ENCODE measurements at places on chromosomes 13 and 19. TPM values are rescaled to one million over a fixed set of nuclear protein-coding genes. Genes with fewer than 3 reads are reported as not detected.

GRCh38 chr19:48480183-48480557 lies 11.0 kb downstream of the CYTH2 start:
- no peak for DNase-seq

DNA sequence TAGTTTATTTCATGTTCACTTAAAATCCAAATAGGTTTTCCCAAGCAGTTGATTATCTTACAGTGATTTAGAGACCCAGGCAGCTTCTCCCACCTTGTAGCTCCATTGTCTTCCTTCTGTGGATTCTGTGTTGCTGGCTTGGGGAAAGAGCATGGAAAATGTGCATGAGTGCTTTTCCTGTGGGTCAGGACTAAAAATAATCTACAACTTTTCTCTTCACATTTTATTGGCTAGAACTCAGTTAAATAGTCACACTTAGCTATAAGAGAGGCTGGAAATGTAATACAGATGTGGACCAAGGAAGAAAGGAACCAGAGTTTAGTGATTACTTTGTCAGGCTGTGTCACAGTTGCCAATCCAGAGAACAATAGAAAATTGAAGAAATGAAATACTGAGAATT lies 198.8 kb downstream of the NBEA start:
- no peak for DNase-seq

GRCh38 chr13:45928843-45929242 lies 77.3 kb upstream of the SIAH3 start:
- DNase-seq, result peak; percentile 46

DNA sequence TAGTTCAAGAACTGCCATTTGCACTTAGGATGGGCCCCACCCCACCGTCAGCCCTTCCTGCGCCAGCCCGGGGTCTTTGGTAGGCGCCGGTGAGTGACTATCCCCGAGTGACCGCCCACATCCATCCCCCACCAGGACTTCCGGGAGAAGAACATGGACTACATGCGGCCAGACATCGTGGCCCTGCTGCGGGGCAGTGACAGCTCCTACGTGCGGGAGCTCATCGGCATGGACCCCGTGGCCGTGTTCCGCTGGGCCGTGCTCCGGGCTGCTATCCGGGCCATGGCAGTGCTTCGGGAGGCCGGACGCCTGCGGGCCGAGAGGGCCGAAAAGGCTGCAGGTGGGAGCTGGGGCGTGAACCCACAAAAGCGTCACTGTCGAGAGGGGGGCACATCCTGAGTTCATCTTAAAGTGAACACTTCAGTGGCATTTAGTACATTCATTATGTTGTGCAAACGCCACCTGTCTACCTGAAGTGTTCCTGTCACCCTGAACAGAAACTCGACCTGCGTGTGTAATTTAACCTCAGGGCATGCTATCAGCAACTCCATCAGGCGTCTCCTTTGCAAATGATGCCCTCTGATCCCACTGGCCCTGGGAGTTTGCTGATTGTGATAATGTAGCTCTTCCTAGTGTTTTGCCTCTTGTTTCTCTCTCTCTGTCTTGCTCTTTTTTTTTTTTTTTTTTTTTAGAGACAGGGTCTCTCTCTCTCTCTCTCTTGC lies 42.4 kb upstream of the USE1 start:
- no peak for DNase-seq

- peak; percentile 35 for DNase-seq
Observed at GRCh38 chr19:35828692-35829301, 16.2 kb upstream of the PRODH2 start.

GRCh38 chr13:90633849-90634248 lies 713.6 kb upstream of the MIR17HG start:
- DNase-seq, result no peak

DNA sequence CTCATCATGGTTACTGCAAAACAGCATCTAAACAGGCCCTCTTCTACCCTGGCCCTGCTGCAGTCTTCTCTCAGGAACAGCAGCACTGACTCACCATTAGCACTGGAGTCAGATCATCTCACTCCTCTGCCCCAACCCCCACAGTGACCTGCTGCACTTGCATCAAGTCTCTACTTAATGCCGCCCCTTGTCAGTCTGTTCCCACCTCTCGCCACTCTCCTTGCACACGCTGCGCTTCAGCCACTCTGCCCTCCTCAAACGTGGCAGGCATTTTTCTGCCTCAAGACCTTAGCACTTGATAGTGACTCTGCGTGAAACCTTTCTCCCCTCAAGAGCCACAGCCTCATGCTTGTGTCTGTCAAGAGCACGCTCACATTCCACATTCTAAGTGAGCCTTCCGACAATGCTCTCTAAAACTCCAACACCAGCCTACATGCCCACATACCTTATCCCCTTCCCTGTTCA lies 22.1 kb downstream of the MIPEP start:
- DNase-seq, result peak; percentile 63

DNA sequence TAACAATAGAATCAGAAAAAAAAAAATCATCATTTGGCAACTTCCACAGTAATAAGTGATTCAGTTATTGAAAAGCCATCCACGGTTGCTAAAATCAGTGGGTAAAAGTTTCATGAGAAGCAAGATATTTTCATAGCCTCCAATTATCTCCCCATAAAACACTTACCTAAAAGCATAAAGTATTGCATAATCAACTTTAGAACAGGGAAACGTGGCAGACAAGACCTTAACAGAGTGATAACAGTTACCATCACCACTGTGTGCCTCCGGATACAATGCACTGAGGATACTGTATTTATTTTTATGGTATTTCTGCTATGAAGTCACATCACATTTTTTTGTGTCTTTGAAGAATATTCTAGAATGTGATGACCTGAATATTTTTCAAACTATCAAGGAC lies 37.0 kb downstream of the ABCC4 start:
- no peak for DNase-seq

- DNase-seq, result peak; percentile 11
Observed at GRCh38 chr19:4518345-4519171, at the start of gene PLIN4. PLIN4 (minus strand) TSS chr19:4518486; CDS start chr19:4518272, 214 bp downstream.

DNA sequence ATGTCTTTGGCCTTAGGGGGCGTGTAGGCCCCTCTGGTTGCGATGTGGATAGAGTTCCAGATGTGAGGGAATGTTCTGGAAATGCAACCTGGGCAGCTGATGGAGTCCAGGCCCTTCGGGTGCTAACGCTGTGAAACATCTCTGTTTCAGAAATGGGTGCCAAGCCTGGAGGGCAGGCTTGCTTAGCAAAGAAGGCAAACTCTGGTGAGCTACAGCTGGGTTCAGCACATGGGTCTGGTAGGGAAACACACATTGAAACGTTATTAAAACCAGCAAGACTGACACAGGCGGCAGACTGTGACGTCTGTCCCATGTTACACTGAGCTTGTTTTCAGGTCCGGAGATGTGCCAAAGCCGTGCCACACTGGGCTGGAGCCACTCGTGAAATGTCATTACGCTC lies 8.6 kb upstream of the CDC16 start:
- DNase-seq, result no peak

- peak; percentile 15 for DNase-seq
Observed at GRCh38 chr19:38538793-38539528, 78.8 kb downstream of the MAP4K1 start.

DNA sequence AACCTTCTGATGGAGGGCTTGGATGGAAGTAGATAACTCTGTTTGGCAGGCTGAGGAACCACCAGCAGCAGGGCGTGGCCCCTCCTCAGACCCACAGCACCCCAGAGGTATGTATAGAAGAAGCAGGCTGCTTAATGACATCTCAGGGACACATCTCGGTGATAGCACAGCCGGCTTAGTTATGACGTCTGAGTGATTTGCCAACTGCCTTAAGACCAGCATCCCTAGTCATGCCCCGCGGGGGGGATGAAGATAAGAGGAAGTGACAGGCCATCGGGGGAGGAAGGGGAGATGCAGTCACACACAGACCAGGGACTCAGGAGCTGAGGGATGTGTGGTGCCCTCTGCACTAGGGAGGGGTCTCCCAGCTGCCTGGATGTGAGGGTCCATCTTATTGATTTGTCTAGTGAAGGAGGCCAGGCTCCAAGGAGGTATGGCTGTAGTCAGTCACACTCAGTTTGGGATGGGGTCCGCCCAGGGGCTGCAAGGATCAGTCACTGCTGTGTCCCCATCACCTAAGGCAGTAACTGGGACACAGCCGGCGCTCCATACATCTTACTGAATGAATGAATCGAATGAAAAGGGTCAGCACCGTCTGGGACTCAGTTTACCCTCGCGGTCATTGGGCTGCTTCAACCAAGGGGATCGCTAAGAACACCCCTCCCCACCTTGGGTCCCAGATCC lies 19.2 kb upstream of the ERCC1 start:
- DNase-seq, result no peak

GRCh38 chr13:109389892-109390345 lies 396.5 kb downstream of the IRS2 start:
- peak; percentile 7 for DNase-seq

GRCh38 chr13:41246969-41247680 lies 16.3 kb downstream of the MTRF1 start:
- DNase-seq, result no peak

GRCh38 chr19:51327066-51328001 lies 14.6 kb downstream of the VSIG10L start:
- DNase-seq, result no peak

DNA sequence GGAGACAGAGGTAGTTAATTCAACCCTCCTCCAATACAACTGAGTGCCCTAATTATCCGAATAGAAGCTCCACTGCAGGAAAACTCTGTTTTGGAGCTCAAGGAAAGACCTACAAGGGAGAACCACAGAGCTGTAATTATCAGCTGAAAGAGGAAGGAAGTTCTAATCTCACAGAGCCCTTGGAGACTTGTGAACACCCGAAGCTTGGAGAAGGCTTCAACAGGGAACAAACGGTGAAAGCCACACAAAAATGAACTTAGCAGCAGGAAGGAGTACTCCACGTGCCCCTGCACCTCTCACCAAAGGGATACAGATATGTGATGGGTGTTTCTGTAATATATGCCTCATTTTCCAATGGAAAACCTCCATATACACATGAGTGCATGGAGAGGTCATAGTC lies 61.1 kb downstream of the IRS2 start:
- no peak for DNase-seq

DNA sequence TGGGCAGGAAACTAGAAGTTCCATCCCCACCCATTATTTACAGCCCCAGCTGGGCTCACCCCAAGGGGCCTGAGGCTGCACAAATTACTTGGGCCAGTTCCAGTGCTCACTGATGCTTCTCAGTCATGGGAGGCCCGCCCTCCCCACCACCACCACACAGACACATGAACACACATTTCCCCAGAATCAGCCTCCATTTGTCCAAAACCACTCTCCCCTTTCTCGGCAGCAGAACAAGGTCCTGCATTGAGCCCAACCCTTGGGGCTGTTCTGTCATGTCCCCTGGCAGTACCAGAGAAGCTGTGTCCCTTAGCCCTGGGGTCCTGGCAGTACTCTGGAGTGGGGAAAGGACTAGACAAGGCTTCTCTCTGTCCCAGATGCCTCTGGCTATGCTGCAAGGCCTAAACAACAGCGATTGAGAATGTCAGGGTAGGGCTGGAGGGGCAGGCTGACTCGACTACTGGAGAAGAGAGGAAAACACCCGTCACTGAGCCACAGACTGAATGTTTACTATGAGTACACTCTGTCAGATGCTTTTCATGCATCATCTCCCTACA lies 21.8 kb downstream of the SAMD4B start:
- DNase-seq, result no peak

GRCh38 chr13:71721104-71721503 lies 145.9 kb downstream of the DACH1 start:
- no peak for DNase-seq

GRCh38 chr19:1266916-1267476 lies 2.1 kb upstream of the CIRBP start:
- DNase-seq, result no peak

- DNase-seq, result no peak
Observed at GRCh38 chr13:82560889-82561288, 1321.4 kb downstream of the SLITRK1 start.

- no peak for DNase-seq
Observed at GRCh38 chr13:106095919-106096318, 439.5 kb downstream of the EFNB2 start.

DNA sequence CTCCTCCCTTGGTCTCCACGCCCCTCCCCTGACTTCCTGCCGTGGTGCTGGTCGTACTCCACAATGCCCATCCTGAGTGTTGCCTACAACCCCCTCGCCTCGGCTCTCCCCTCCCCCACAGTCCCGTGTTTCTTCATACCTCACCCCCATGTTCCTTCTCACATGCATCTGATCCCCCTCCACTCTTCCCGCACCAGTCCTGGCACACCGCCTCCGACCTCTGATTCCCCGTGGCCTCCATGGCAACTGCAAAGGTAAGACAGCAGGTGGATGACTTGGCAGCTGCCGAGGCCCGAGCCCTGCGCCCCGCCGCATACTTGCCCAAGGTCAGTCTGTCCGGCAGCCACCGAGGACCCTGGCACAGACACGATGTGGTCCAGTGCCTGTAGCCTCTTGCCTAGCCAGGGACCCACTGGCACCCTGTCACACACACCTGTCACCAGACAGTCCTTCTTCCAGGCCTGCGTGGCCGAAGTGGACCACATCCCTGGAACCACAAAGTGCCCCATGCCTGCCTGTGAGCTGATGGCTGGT lies 16.1 kb upstream of the SDHAF1 start:
- DNase-seq, result no peak

DNA sequence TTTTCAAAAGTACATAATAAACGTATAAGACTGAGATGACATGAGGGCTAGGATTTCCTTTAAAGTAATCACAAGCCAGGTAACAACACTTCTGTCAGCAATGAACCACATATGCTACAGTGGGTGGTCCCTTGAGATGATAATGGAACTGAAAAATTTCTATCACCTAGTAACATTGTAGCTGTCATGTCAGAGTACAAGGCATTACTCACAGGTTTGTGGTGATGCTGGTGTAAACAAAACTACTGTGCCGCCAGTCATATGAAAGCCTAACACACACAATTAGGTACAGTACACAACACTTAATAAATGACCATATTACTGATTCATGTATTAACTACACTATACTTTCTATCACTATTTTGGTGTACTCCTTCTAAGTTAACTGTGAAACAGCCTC lies 36.8 kb downstream of the MIPEP start:
- no peak for DNase-seq

DNA sequence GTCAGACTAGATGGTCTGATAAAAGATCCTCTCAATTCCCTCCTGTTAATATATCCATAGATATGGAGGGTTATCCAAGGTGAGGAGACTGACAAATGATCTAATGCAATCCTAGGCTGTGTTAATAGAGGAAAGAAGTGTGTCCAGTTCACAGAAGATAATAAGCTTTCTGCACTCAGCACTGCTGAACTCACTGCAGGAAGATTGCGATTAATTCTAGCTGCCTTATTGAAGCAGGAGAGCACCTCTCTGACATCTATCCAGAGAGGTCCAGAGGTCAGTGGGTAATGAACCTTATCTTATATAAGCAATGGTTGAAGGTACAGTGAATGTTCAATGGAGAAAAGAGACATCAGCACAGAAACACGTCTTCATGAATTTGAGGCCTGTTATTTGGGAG lies 75.9 kb upstream of the SLC10A2 start:
- DNase-seq, result no peak

Gene C3
- 1.3 TPM for total RNA-seq

Gene ANGPTL4
- 3.2 TPM for total RNA-seq

Gene CD22
- 0.53 TPM for total RNA-seq

Gene ZNF728
- not detected for total RNA-seq

Gene CEACAM4
- not detected for total RNA-seq

Gene GIPR
- 0.53 TPM for total RNA-seq

Gene OR4F17
- total RNA-seq, result not detected

Gene FXYD1
- total RNA-seq, result not detected

Gene CCDC97
- 7.9 TPM for total RNA-seq

Gene SNRNP70
- total RNA-seq, result 74.5 TPM

Gene ZNF835
- under 0.01 TPM for total RNA-seq

Gene DACH1
- not detected for total RNA-seq

Gene CFAP97D2
- total RNA-seq, result not detected

Gene PINLYP
- total RNA-seq, result 0.64 TPM

Gene CFD
- total RNA-seq, result 1.2 TPM

Gene CDC37
- total RNA-seq, result 195 TPM

Gene CCDC169
- 1.5 TPM for total RNA-seq

Gene DAZAP1
- total RNA-seq, result 128 TPM

Gene HPN
- not detected for total RNA-seq

Gene LIM2
- not detected for total RNA-seq

Measured in bronchial epithelial cell (primary cell).